ENCODE measurements at places on chromosomes 1 and 21.

DNA sequence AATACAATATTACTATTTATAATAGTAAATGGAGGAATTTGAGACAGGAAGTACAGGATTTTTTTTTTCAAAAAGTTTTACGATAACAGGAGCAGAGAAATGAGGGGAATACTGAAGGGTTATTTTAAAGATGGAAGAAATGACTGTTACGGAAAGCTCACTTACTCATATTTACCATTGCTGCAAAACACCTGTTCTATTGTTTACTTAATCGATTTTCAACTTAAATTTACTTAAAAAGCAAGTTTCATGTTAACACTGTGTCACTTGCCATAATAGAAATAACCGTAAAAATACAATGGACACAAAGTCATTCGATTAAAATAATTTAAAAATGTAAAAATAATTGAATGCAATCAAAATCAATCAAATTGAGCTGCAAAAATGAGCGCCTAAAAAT is 3.4 kb upstream of the EXO1 start:
- no peak for DNase-seq

GRCh38 chr21:29725025-29725736 is 214.6 kb downstream of the GRIK1 start:
- DNase-seq: no peak

DNA sequence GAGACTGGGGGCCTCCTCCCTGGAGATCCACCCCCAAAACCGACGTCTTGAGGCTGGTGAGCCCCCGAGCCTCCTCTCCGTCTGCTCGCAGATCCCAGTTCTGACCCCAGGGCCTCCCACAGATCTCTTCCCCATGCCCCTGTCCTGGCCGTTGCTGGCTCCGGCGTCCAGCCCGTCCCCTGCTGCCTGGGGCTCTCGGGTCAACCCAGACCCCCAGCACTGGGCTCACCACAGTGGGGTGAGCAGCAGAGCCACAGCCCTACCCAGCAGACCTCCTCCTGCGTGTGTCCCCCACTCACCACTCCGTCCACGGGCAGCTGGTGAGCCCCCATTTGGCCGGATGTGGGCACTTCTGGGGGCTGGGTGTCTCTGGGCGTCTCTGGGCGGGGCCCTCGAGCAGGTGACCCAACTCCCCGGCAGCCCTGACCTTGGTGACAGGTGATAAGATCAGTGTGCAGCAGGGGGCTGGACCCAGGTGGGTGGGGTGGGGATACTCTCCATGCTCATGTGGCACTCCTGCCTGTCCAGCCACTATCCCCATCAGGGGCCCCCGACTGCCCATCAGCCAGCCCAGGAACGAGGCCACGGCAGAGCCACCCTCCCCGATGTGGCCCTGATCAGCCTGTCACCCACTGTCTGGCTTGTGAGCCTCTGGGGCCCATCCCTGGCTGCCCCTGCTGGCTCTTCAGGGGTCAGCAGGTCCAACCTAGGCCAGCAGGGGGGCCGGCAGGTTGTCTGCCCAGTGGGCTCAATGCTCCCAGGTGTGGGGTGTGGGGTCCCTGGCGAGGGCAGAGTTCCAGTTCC is 709 bp downstream of the TNFRSF14 start:
- DNase-seq: no peak

DNA sequence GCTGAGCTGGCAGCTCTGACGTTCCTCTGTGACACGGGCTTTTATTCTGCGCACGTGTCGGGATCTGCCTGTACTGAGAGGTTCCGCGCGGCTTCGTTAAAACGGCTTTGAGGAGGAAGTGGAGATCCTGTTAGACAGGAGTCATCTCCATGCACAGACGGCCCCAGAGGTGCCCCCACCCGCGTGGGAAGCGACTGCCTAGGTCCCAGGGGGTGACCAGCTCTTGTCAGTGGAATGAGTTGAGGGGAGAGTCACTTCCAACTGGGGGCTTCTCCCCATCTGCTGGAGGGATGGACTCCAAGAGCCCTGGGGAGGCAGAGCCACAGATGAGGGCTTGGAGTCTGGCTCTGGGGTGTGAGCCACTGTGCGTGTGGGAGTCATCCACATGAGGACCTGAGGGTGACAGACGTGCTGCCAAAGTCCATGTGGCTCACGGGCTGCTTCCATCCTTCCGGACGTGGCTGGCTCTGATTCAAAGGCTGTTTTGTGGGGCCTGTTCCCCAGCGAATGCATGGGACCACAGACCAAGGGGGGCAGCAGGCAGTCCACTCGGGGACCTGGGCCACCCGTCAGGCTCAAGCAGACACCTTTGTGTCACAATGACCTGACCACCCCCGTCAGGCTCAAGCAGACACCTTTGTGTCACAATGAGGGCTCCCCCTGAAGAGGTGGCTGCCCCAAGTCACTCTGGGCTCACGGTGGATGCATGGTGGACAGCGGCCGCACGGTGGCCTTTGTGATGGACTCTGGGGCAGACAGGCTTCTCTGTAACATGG is 26.8 kb downstream of the PTTG1IP start:
- DNase-seq: peak; percentile 65

DNA sequence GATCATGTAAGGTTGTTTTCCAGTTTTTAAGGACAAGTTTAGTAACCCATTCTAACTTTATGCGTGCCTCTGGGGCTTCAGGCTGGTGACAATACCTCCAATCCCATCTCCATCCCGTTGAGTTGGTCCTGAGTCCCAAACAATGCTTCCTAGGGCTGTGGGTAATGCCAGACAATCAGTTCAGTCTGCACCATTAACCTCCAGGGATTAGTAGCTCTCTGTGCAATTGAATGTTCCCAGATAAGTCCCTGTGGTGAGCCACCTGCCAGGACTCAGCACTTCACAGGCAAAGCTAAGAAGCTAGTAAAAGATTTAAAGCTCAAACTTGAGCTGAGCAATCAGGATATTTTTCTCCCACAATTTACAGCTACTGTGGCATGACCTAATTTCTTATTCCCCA is 462.2 kb upstream of the PTBP2 start:
- DNase-seq: no peak

GRCh38 chr1:26932531-26932930 is 11.0 kb downstream of the NUDC start:
- no peak for DNase-seq

GRCh38 chr1:240496941-240497340 is 115.0 kb downstream of the GREM2 start:
- peak; percentile 50 for DNase-seq

GRCh38 chr1:21510113-21510493 is 880 bp downstream of the ALPL start:
- no peak for DNase-seq

DNA sequence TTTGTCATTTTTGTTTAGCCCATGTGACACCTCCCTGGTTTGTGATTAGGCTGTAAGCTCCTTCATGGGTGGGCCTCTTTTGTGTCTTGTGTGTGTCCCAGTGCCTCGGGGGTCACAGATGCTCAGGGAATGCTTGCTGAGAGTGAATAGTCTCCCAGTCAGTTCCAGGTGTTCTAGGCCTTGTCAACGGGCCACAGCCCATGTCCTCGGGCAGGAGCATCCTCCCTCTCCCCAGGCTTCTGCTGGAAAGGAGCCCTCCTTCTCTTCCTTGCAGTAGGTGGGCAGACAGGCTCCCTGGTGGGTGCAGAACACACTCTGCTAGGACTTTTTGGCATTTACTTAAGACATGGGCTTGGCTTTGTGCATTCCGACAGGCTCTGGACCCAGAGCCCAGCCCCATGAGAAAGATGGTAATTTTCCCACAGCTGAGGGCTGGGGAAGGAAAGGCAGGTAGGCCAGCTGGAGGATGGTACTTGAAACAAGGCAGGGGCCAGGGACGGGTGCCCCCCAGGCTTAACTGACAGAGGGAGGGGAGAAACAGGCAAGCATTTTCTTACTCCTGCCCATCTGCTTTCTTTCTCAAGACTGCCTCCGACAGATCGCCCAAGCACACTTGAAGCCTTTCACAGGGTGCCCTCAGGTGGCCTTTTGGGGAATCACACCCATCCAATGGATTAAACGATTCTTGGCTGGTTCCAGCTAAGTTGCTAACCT is 7.1 kb upstream of the CPLANE2 start:
- peak; percentile 85 for DNase-seq

DNA sequence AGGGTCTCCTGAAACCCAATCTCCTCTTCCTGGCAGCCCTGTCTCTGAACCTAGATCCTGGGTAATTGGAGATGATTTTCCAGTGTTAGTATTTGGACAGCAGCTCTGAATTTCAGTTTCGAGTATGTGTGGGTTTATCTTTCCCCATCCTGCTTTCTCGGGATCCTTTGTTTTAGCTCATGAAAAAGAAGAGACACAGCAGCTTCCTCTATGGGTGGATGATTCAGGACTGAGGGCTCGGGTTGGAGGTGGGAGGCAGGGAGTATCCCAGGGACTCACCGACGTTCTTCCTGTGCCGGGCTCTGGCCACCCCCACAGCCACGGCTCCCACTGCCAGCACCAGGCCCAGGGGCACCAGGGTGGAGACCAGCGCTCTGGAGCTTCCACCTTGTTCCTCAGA is 10.4 kb upstream of the FCMR start:
- DNase-seq: no peak

DNA sequence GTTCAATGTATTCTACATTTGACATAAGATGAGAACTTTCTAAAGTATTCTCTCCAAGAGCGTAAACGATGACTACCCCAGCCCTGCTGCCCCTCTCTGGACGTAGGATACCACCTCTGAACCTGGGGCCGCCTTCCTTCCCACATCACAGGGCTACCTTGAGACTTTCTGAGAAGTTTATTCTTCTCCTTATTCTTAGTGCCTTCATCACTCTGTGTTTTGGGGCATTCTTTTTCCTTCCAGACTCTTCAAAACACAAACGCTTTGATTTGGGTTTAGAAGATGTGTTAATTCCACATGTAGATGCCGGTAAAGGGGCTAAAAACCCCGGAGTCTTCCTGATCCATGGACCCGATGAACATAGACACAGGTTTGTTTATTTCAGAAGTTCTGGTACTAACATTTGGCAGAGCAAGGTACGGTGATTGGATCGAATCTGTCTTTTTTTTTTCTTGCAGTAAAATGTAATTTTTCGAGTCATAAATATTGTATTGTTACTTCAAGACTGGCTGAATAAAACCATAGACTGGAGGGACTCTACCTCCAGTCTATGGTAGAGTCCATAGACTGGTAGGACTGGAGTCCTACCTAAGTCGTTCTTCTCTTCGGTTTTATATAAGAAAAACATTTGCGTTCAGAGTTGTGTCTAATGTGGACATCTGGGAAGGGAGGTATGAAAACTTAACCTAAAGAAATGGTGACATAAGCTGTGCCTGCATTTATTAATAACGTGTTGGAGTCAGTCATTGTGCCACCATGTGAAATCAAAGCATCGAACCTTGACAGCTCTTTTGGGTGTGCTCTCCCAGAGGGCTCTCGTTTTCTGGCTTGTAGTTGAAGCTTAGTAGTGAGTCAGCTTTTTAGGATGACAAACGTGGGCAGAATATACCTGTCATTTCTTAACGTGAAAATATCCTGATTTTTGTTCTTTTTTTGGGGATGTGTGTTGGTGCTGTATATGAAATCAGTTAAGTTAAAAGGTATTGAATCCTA is 1.2 kb downstream of the MAN1A2 start:
- peak; percentile 57 for DNase-seq
